CD4-positive, alpha-beta T cell (primary cell): ENCODE measurements at places on chromosomes 1 and 21.

- no peak for DNase-seq
These were observed 17.2 kb upstream of the PHLDA3 start for GRCh38 chr1:201486187-201486586.

- DNase-seq: no peak
These were observed 7.4 kb downstream of the KYAT3 start for GRCh38 chr1:88985032-88985431.

GRCh38 chr1:230979952-230980351, 1.1 kb downstream of the ARV1 start:
- DNase-seq: peak; percentile 40

GRCh38 chr21:29053011-29053553, 20.4 kb downstream of the CCT8 start:
- DNase-seq: no peak

GRCh38 chr1:236686815-236687160, 489 bp downstream of the ACTN2 start:
- DNase-seq: no peak

DNA sequence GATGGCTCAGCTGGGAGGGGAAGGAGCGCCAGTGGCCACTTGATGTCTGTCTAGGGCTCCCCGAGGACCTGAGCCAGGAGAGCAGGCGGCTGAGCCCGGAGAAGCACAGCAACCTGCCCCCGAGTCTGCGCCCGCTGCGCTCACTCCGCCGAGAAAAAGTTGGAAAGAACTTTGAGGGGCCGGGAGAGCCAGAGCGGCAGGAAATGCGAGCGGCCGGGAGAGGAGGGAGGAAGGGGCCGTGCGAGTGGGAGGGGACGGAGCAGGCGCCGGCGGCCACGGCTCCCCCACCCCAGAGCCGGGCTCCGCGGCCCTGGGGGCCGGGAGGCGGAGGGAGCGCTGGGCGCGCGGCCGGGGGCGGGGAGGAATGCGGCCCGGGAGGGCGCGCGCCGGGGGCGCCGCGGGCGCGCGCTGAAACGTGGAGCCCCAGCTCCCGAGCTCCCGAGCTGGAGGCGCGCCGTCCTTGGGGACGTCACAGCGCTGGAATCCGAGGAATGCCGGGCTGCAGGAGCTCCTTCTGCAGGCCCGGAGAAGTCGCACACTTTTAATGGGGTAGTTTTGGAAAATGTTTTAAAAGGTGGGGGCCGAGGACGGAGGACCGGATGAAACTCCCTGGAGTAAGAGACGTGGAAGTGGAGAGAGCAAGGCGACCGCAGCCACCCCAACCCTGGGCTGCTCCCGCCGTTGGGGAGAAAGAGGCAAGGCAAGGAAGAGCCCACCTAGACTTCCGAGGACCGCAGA, at the start of gene PTPN14:
Gene PTPN14 (minus strand): TSS at position 167 of the 738 bp plus-strand sequence. CDS start 86,799 bp downstream, outside the sequence.
- no peak for DNase-seq
